ENCODE measurements at places on chromosomes 13 and 19.

DNA sequence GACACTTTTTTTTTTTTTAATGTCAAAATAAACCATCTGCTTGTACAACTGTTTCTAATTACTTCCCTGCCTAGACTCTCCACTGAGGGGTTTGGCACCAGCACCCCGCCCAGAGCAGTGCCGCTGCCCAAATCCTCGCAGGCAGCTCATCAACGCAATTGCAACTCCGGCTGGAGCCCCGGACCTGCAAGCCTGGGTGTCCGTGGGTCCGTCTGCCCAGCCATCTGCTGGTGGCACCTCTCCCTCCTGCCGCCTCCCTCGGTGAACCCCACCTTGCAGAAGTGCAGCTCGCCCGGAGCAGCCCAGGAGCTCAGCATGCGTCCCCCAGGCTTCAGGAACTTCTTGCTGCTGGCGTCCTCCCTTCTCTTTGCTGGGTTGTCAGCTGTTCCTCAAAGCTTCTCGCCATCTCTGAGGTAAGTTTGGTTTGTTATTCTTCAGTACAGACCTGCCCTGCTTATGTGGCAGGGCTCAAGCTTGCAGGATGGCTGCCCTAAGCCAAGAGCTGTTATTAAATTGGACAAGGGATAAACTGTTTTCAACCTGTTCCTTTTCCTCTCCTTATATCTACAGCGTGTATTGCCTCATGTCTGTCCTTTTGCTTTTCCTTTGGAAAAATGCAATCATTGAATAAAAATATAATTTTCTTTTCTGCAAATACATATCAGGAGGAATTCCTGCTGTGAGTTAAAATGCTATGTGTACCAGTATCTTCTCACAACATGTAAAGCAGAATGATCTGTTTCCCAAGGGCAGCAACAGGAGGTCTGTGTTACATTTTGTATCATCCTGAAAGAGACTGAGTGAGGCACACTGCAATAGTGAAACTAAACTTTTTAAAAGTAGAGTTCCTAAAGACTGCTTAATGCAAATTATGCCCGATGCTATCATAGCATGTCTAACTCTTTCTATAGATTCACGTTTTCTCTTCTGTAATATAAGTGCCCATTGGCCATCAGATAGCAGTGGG lies at the start of gene ITGBL1:
Gene ITGBL1 (plus strand): TSS at position 157 of the 967 bp plus-strand sequence. CDS start 159 bp downstream, at position 316.
- H3K4me1 ChIP-seq, result no peaks in the 10 kb centered on the region
- H3K4me3 ChIP-seq, result no peak within 1 kb of the TSS
- H3K36me3 ChIP-seq, result no peaks in the 10 kb centered on the region
- no peak for DNase-seq

- no peak overlapping the region for H3K27ac ChIP-seq
- no peaks in the 10 kb centered on the region for H3K27me3 ChIP-seq
- no peak for DNase-seq
- H3K36me3 ChIP-seq, result no peaks in the 10 kb centered on the region
- no peak overlapping the region for H3K4me3 ChIP-seq
- H3K4me1 ChIP-seq, result peaks cover 5% of the 10 kb centered on the region
Measured at GRCh38 chr19:28481674-28482073, 731.3 kb downstream of the UQCRFS1 start.

DNA sequence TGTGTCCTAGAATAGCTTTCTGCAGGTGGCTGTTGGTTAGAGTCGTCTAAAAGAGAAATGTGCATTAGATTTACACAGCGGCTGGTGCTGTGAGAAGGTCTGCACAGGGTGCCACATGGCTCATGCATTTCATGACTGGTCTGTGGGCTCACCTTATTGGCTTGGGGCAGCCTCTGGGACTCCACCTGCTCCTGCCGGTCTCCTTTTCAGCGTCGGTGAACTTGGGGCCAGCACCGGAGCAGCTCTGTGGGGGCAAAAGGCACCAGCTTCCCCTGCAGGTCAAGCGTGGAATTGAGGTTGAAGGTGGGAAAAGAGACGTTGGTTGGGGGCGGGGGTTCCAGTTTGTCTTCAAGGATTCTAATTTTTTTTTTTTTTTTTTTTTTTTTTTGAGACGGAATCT lies 3.1 kb upstream of the PNMA8C start:
- no peaks in the 10 kb centered on the region for H3K36me3 ChIP-seq
- H3K27me3 ChIP-seq, result peaks cover 28% of the 10 kb centered on the region
- no peak for DNase-seq
- peaks cover 7% of the 10 kb centered on the region for H3K4me1 ChIP-seq

- H3K27me3 ChIP-seq, result no peaks in the 10 kb centered on the region
- H3K27ac ChIP-seq, result no peak overlapping the region
- H3K4me1 ChIP-seq, result no peaks in the 10 kb centered on the region
- no peak for DNase-seq
- no peak overlapping the region for H3K4me3 ChIP-seq
Measured at GRCh38 chr13:101700598-101700997, 248.1 kb downstream of the ITGBL1 start.

All from neural progenitor cell (in vitro differentiated cells).